GM12864 (cell line): ENCODE measurements at places on chromosomes 11 and 22.

GRCh38 chr11:86625981-86626380 is 46.4 kb downstream of the ME3 start:
- DNase-seq = no peak

DNA sequence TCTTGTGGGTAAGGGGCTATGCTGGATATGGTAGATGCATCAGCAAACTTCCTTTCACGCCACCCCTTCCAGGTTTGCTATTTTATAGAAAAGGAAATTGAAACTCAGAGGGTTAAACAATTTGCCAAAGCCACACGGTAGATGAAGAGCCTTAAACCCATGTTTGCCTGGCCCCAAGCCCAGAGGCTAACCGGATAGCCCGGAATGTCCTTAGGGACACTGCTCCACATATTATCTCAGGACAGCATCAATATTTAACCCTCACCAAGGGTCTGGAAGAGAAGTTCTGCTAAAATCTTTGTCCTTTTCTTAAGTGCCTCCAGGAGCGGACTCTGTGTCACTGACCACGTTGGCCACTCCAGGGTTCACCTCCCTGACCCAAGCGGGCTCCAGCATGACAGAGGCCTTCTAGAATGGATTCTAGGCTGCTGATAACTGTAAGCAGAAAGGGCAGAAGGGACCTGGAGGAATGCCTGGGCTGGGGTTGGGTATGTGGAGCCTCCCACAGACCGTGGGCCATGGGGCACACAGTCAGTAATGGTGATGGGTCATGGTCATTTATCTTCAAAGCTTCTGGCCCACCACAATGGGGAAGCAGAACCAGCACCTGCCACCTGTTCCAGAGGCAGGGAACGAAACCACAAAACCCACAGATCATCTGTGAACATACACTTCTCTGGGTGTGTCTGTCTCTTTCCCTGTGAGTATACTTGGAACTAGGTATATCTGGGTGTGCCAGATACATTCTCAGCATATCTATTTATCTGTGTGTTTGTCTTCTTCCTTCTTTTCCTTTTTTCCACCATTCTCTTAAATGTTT is 5.4 kb upstream of the TMEM86A start:
- DNase-seq = no peak

GRCh38 chr11:87063982-87064381 is 26.2 kb downstream of the TMEM135 start:
- no peak for DNase-seq

DNA sequence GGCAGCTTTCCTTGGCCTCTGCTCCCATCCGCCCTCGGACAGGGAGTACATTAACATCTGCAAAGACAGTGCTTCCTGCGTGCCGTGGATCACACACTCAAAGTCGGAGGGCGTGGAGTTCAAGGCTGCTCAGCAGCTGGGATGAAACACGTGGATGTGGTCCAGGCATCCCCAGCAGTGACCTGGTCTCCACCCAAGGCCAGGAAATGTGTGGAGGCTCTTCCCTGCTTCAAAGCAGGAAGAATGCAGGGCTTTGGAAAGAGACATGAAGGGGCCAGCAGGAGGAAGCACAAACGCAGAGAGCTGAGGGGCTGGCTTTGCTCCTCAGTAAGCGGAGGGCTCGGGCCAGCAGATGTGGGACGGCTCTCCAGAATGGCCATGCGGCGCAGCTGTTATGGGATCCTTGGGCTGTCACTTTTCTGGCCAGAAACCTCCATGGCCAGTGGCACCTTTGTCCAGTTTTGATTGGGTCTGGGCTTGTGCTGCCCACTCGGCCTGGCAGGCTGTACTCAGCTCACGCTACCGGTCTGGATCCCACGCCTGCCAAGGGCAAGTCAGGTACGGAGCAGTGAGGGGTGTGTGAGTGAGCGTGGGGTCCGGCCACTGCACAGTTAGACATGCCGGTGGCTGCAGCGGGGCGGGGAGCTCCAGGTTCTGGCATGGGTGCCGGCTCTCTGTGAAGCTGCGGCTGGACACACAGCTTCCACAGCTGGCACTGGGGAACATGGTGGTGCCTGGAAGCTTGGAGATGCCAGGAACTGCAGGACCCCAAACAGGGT is 438.0 kb downstream of the TBC1D22A start:
- no peak for DNase-seq

- DNase-seq = no peak
These were observed 10.8 kb upstream of the CECR2 start for GRCh38 chr22:17358415-17358814.

DNA sequence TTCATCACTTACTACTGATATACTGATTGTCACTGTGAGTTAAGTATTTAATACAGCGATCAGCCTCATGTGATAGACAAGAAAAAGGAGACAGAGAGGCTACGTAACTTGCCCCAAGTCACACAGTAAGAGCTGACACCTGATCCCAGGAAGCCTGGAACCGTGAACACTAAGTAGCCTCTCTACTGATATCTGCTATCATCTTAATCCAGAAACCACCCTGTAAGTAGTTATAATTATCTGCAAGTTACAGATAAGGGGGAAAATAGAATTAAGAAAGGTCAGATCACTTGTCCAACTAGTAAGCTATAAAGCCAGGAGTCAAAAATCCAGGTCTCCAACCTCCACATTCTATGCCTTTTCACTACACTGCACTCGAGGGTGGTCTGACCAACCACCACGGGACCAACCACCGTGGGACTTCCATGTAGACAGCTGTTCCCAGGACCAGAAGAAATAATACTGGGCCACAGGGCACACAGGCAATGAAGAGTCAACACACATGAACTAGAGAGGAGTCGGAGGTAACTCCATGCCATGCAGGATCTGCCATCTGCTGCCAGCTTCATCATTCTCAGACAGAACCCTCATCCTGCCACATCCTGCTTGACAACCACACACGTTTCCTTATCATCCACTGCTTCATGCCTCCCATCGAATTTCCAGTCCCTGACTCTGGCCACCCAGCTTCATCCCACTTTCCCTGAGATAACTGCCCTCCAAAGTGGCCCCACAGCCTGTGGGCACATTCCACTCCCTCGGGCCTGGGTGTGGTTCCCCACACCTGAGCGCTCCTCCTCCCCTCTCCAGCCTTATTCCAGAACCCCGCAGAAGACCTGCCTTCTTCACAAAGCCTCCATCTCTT is 58.6 kb downstream of the MICAL3 start:
- DNase-seq = no peak

GRCh38 chr11:104968856-104969776 is 742 bp upstream of the CASP4 start:
- DNase-seq = no peak

- no peak for DNase-seq
These were observed 20.2 kb upstream of the C11orf96 start for GRCh38 chr11:43922295-43922648.

DNA sequence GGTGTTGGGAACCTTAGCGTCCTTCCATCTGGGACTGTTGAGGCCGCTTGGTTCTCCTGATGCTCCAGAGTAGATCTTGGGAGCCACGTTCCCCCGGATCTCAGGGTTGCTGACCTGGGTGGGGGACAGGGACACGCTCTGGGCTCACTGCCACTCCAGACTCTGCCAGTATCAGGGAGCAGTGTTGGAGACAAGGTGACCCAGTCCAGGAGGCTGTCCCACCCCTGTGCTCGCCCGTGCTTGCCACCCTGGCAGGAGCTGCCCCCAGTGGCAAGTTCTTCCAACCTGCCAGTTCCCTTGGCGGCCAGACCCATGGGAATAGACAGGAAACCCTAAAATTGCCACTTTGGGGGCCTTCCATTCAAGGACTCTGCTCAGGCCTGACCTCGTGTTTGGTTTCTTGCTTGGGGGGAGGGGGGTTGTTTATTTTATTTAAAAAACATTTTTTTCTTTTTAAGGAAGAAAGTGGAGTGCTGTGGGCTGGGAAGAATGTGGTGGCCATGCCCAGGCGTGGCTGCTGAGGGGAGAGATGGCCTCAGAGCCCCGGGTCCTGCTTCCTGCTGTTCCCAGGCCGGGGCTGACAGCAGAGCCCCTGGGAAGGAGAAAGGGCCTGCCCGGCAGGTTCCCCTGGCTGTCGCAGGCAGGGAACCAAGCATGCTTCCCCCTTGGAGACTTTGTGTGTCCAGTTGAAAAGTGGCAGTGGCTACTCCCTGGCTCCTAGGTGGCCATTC is 7.2 kb downstream of the GRK2 start:
- DNase-seq = no peak

DNA sequence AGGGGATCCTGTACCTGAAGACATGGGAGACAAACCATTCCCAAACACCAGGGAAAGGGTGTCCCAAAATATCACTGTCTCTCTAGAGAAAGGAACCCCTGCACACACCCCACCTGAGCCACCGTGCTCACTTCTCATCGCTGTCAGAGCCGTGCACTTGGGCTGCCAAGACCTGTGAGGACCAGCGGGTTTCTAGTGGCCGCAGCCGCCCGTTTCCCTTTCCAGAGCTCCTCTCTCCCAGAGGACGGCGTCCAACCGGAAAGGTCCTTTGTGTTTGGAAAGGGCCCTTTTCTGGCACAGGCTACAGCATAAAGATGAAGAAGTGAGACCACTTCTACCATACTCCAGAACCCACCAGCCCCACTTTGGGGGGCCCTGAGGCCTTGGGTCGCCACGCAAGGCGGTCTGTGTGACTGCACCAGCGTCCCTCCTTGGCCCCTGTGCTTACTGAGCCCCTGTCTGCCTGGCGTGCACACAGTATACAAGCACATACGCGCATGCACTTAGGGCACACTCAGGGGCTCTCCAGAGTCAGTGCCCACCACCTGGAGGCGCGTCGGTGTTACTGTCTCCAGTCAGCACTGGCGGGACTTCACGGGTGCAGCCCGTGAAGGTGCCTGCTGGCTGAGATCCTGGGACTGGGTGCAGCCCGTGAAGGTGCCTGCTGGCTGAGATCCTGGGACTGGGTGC is 381.8 kb downstream of the TBC1D22A start:
- DNase-seq = no peak

DNA sequence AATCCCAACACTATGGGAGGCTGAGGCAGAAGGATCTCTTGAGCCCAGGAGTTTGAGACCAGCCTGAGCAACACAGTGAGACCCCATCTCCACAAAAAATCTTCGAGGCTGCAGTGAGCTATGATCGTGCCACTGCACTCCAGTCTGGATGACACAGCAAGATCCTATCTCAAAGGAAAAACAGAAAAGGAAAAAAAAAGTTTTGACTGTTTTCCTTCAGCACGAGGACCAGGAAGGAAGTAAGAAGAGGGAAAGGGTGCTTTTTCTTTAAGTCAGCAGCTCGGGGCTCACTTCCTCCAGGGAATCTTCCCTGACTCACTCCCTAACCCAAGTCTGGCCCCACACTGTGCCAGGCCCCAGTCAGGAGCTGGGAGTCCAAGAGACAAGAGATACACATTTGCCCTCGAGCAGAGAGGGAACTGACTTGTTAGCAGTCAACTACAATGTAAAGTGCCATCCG is 14.2 kb downstream of the ARRB1 start:
- no peak for DNase-seq
